ENCODE measurements at places on chromosomes 5 and 9.

GRCh38 chr9:35771534-35771933 is 17.5 kb upstream of the MSMP start:
- no peak for DNase-seq

GRCh38 chr5:147188200-147189108 is 46.4 kb upstream of the STK32A start:
- DNase-seq, result no peak

DNA sequence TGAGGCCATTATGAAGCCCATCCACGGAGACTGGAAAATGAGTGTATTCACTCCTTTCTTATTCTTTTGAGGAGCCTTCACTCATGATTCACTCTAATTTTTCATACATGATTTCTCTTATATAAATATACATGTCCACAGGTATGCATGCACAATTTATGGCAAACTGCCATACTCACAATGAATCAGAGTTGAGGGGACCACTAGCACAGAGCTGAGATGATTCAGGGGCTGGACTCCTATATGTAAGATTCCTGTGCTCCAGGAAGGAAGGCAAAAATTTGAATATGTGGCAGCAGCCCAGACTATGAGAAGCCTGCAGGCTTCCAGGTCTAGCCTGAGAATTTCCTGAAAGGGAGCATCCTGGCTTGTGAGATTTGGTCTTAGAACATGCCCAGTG is 484.6 kb downstream of the PRELID2 start:
- no peak for DNase-seq

DNA sequence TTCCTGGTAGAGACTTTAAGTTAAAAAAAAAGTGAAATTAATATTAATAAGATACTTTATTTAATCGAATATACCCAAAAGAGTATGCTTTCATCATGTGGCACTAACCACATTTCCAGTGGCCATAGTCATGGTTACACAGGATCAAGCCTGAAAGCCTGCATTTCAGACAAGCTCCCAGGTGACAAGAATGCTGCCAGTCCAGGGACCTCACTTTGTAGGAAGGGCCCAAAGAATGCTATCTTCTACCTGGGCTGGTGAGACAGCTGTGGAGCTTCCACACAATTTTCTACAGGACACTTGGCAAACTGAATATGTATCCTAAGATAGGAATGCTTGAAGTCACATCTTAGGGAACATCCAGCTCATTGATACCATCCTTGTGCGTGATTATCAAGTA is 203.8 kb downstream of the AUH start:
- DNase-seq, result no peak

DNA sequence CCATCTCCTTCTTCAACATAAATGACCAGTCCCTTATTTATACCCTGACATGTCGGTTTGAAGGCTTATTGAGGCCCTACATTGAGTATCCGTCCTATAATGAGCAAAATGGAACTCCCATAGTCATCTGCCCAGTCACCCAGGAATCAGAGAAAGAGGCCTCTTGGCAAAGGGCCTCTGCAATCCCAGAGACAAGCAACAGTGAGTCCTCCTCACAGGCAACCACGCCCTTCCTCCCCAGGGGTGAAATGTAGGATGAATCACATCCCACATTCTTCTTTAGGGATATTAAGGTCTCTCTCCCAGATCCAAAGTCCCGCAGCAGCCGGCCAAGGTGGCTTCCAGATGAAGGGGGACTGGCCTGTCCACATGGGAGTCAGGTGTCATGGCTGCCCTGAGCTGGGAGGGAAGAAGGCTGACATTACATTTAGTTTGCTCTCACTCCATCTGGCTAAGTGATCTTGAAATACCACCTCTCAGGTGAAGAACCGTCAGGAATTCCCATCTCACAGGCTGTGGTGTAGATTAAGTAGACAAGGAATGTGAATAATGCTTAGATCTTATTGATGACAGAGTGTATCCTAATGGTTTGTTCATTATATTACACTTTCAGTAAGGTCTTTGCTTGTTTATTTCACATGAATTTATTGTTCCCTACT is 38.2 kb upstream of the BTNL3 start:
- DNase-seq, result no peak

GRCh38 chr9:126533926-126534310 is 79.8 kb upstream of the LMX1B start:
- no peak for DNase-seq

GRCh38 chr9:14750821-14751220 is 28.3 kb upstream of the CER1 start:
- no peak for DNase-seq

- DNase-seq, result no peak
These were observed 71.2 kb downstream of the CFAP77 start for GRCh38 chr9:132481053-132481849.

GRCh38 chr5:14505310-14506139 is 76.1 kb upstream of the OTULINL start:
- DNase-seq, result no peak
